ENCODE measurements at places on chromosomes 5 and 9. TPM values are rescaled to one million over a fixed set of nuclear protein-coding genes. Genes with fewer than 3 reads are reported as not detected.

Gene ALDH1A1
- 0.39 TPM for polyA plus RNA-seq

Gene RLN2
- polyA plus RNA-seq: 2.5 TPM

Gene TMEM252
- not detected for polyA plus RNA-seq

DNA sequence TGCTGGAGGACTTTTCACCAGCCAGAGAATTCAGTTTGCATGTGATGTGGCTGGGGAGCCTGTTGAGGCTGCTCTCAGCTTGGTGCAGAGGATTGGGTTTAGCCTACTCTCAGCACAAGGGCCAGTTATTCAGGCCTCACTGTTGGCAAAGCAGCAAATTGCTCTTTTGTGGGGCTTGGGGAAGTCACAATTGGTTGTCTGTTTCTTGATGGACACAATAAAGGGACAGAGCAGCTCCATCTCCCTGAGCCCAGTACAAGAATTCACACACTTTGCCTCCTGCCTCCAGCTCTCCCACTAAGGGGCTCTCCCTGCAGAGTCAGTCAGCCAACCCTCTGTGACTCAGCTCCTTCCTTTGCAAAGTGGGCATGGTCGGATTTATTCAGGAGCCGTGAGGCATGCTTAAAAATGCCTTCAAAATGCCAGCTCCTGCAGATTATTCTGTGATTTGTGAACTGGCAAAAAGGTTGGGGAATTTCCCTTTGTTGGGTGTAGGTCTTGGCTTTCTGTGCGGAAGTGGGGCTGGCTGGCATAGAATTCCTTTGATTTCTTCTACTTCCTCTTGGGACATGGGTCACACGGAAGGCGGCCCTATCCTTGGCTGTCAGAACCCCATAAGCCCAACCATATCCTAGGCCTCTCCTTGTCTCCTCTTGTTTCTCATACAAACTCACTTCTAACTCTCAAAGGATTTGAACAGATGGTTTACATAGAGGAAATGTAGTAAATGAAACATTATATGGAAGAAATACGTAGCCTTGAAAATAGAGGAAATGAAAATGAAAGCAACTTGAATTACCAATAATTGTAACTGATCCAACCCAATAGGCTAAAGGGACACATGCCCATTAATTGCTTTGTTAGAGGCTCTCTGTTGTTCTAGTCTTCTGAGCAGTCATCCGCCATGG, 118.7 kb upstream of the CD180 start:
- no peak overlapping the region for H3K4me3 ChIP-seq
- H3K4me1 ChIP-seq: no peaks in the 10 kb centered on the region
- no peak overlapping the region for H3K27ac ChIP-seq

- H3K27ac ChIP-seq: no peak overlapping the region
- no peak for DNase-seq
- no peaks in the 10 kb centered on the region for H3K27me3 ChIP-seq
- H3K36me3 ChIP-seq: peaks cover 7% of the 10 kb centered on the region
- no peak overlapping the region for H3K4me3 ChIP-seq
Observed at GRCh38 chr9:114048533-114049415, 29.3 kb downstream of the AMBP start.

GRCh38 chr5:134019636-134020035, 14.9 kb upstream of the VDAC1 start:
- H3K27ac ChIP-seq: no peak overlapping the region
- H3K4me3 ChIP-seq: no peak overlapping the region
- peaks cover 5% of the 10 kb centered on the region for H3K4me1 ChIP-seq
- H3K27me3 ChIP-seq: no peaks in the 10 kb centered on the region
- DNase-seq: no peak
- no peaks in the 10 kb centered on the region for H3K36me3 ChIP-seq

DNA sequence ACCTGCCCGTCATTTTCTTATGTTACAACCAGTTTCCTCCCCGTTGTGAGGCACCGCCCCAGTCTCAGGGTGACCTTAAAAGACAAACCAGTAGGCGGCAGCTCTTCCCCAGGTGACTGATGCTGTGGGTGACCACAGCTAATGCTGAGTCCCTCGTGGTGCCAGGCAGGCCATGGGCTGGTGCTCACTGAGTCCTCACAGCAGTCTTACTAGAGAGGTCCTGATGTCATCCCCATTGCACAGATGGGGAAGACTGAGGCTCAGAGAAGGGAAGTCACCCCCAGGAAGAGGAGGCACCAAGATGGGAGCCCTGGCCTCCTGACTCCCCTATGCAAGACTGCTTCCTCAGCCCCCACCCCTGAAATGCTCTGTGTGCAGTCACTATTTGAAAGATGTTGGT, 978 bp downstream of the CFAP157 start:
- no peak for DNase-seq

GRCh38 chr5:38420246-38420645, 136.2 kb downstream of the LIFR start:
- no peaks in the 10 kb centered on the region for H3K36me3 ChIP-seq
- peaks cover 8% of the 10 kb centered on the region for H3K4me1 ChIP-seq
- H3K4me3 ChIP-seq: no peak overlapping the region

- no peaks in the 10 kb centered on the region for H3K27me3 ChIP-seq
- peaks cover 5% of the 10 kb centered on the region for H3K36me3 ChIP-seq
- H3K4me1 ChIP-seq: no peaks in the 10 kb centered on the region
- no peak for DNase-seq
Observed at GRCh38 chr9:120522032-120522431, 57.9 kb downstream of the CDK5RAP2 start.

Data from H1 (cell line).